Uterine smooth muscle cell (primary cell): ENCODE measurements at places on chromosomes 7 and 10. TPM values are rescaled to one million over a fixed set of nuclear protein-coding genes. Genes with fewer than 3 reads are reported as not detected.

Gene SMO
- 10.8 and 29.2 TPM in 2 replicates for total RNA-seq

Gene LRIT1
- total RNA-seq: not detected in 2 replicates

Gene ITGB8
- 3.7 and 3.8 TPM in 2 replicates for total RNA-seq

Gene VPS37D
- 3.3 and 9.2 TPM in 2 replicates for total RNA-seq

Gene ZNF425
- 1.9 and 5.0 TPM in 2 replicates for total RNA-seq

Gene ADAM8
- total RNA-seq: 8.1 and 11.0 TPM in 2 replicates

Gene POM121
- total RNA-seq: 5.9 and 6.0 TPM in 2 replicates

Gene CFTR
- total RNA-seq: under 0.01 TPM in 2 replicates

Gene FGL2
- under 0.01 and 0.22 TPM in 2 replicates for total RNA-seq

Gene OR2A5
- not detected in 2 replicates for total RNA-seq

Gene CYP2E1
- 0.22 and 0.37 TPM in 2 replicates for total RNA-seq

Gene FAM25C
- total RNA-seq: not detected in 2 replicates

Gene ANXA8L1
- total RNA-seq: 0.22 TPM in 1 of 2 replicates, not detected in the other

Gene HNRNPH3
- total RNA-seq: 27.0 and 46.7 TPM in 2 replicates

Gene MGMT
- total RNA-seq: 10.0 and 22.6 TPM in 2 replicates

Gene UCN3
- not detected in 2 replicates for total RNA-seq

Gene TMEM270
- total RNA-seq: not detected in 2 replicates

Gene PIP
- total RNA-seq: not detected in 2 replicates

Gene CTAGE4
- total RNA-seq: 1.7 TPM in 1 of 2 replicates, not detected in the other

Gene PTF1A
- total RNA-seq: not detected in 2 replicates

Gene SLC26A3
- not detected in 2 replicates for total RNA-seq

Gene NEUROD6
- not detected in 2 replicates for total RNA-seq

Gene CRPPA
- 1.2 and 1.3 TPM in 2 replicates for total RNA-seq

Gene TUBB8
- not detected in 2 replicates for total RNA-seq

Gene VAX1
- total RNA-seq: not detected in 2 replicates

Gene AASS
- total RNA-seq: 31.1 and 40.1 TPM in 2 replicates

Gene ACHE
- total RNA-seq: 0.25 TPM in 1 of 2 replicates, not detected in the other

Gene TCAF2
- 1.4 and 1.9 TPM in 2 replicates for total RNA-seq

Gene ADIRF
- 36.3 and 73.0 TPM in 2 replicates for total RNA-seq

Gene SCART1
- total RNA-seq: 2.6 and 4.2 TPM in 2 replicates

Gene PLAU
- total RNA-seq: 81.5 and 153 TPM in 2 replicates

Gene ICA1
- 1.3 and 2.7 TPM in 2 replicates for total RNA-seq

Gene ZNF746
- total RNA-seq: 19.7 and 22.2 TPM in 2 replicates

Gene MAPK8
- total RNA-seq: 64.9 and 72.7 TPM in 2 replicates

Gene BLVRA
- total RNA-seq: 70.1 and 72.9 TPM in 2 replicates

Gene SCIN
- under 0.01 and 0.25 TPM in 2 replicates for total RNA-seq

Gene PLAC9
- 1.9 and 6.9 TPM in 2 replicates for total RNA-seq

Gene CELF2
- total RNA-seq: 5.4 and 11.5 TPM in 2 replicates

Gene LIPM
- not detected in 2 replicates for total RNA-seq

Gene PSD
- 3.9 and 8.0 TPM in 2 replicates for total RNA-seq

Gene FKBP6
- under 0.01 TPM in 1 of 2 replicates, not detected in the other for total RNA-seq

Gene EGFR
- total RNA-seq: 75.5 and 76.1 TPM in 2 replicates

Gene FAM25G
- total RNA-seq: not detected in 2 replicates
